ENCODE measurements at places on chromosomes 13 and 19. TPM values are rescaled to one million over a fixed set of nuclear protein-coding genes. Genes with fewer than 3 reads are reported as not detected.

TFDP1 gene
- 77.1 TPM for total RNA-seq

ZIK1 gene
- not detected for total RNA-seq

NHLRC3 gene
- total RNA-seq, result 13.2 TPM

NTN5 gene
- total RNA-seq, result not detected

ZNF805 gene
- 12.2 TPM for total RNA-seq

ZNF726 gene
- 1.0 TPM for total RNA-seq

PDE4A gene
- 0.42 TPM for total RNA-seq

FFAR2 gene
- total RNA-seq, result not detected

TPTE2 gene
- not detected for total RNA-seq

PEAK3 gene
- not detected for total RNA-seq

RNF113B gene
- total RNA-seq, result not detected

FOXA3 gene
- not detected for total RNA-seq

BTBD2 gene
- 53.4 TPM for total RNA-seq

SIGLEC5 gene
- not detected for total RNA-seq

TEX26 gene
- not detected for total RNA-seq

KLK15 gene
- total RNA-seq, result not detected

SOX1 gene
- not detected for total RNA-seq

ZNF790 gene
- 8.7 TPM for total RNA-seq

TMEM238 gene
- 10.6 TPM for total RNA-seq

GRK1 gene
- total RNA-seq, result not detected

NDFIP2 gene
- 66.0 TPM for total RNA-seq

NCR1 gene
- total RNA-seq, result not detected

HAUS8 gene
- 6.6 TPM for total RNA-seq

FLT1 gene
- total RNA-seq, result not detected

ALDH16A1 gene
- 28.4 TPM for total RNA-seq

ZNF536 gene
- not detected for total RNA-seq

ATP4B gene
- total RNA-seq, result not detected

ZNF256 gene
- 0.54 TPM for total RNA-seq

RGL3 gene
- total RNA-seq, result not detected

FBXO27 gene
- 0.28 TPM for total RNA-seq

CBLC gene
- total RNA-seq, result 14.6 TPM

MCEMP1 gene
- total RNA-seq, result 0.44 TPM

HRC gene
- not detected for total RNA-seq

PLIN5 gene
- not detected for total RNA-seq

HCN2 gene
- total RNA-seq, result 1.2 TPM

LRRC63 gene
- total RNA-seq, result not detected

AXL gene
- 136 TPM for total RNA-seq

LILRA1 gene
- total RNA-seq, result not detected

SLC5A5 gene
- not detected for total RNA-seq

FAM216B gene
- total RNA-seq, result not detected

CEBPG gene
- 91.3 TPM for total RNA-seq

EBI3 gene
- 0.35 TPM for total RNA-seq

PPAN gene
- total RNA-seq, result 123 TPM

FCER2 gene
- not detected for total RNA-seq

RBM26 gene
- 72.6 TPM for total RNA-seq

CGB8 gene
- not detected for total RNA-seq

SULT2A1 gene
- total RNA-seq, result not detected

FGF9 gene
- total RNA-seq, result not detected

TMPRSS9 gene
- not detected for total RNA-seq

ZNF229 gene
- total RNA-seq, result 2.6 TPM

KLK14 gene
- total RNA-seq, result 0.30 TPM

OSCAR gene
- 9.2 TPM for total RNA-seq

SAE1 gene
- total RNA-seq, result 76.1 TPM

SIGLEC12 gene
- not detected for total RNA-seq

LNX2 gene
- 15.6 TPM for total RNA-seq

ZSWIM4 gene
- total RNA-seq, result 9.4 TPM
